Activated naive CD4-positive, alpha-beta T cell (primary cell): ENCODE measurements at places on chromosomes 16 and 17.

DNA sequence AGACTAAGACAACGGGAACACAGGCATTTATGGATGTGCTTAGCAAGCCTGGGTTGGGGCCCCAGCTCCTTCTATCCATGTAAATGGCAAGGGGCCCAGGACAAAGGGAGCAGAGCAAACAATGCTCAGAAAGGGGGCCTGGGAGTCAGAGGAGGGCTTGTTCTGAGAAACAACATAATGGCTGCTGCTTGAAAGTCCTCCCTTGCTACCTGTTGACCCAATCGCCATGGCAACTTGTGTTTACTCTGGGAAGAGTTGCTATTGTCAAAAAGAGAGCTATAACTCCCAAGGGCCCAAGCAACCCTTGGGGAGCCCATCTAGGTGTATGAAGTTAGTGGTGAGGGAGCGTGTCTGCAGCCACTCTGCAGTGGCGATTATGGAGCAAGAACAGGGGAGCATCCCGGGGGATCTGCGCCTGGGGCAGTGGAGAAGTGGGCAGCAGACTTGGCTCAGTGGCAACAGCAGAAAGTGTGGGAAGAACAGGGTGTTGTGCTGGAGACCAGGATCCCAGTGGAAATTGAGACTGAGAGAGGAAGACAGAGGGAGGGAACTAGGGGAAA is 118.7 kb upstream of the NLRP1 start:
- no peak for DNase-seq

- DNase-seq, result no peak
These were observed 104.0 kb upstream of the CDH5 start for GRCh38 chr16:66262253-66263167.

DNA sequence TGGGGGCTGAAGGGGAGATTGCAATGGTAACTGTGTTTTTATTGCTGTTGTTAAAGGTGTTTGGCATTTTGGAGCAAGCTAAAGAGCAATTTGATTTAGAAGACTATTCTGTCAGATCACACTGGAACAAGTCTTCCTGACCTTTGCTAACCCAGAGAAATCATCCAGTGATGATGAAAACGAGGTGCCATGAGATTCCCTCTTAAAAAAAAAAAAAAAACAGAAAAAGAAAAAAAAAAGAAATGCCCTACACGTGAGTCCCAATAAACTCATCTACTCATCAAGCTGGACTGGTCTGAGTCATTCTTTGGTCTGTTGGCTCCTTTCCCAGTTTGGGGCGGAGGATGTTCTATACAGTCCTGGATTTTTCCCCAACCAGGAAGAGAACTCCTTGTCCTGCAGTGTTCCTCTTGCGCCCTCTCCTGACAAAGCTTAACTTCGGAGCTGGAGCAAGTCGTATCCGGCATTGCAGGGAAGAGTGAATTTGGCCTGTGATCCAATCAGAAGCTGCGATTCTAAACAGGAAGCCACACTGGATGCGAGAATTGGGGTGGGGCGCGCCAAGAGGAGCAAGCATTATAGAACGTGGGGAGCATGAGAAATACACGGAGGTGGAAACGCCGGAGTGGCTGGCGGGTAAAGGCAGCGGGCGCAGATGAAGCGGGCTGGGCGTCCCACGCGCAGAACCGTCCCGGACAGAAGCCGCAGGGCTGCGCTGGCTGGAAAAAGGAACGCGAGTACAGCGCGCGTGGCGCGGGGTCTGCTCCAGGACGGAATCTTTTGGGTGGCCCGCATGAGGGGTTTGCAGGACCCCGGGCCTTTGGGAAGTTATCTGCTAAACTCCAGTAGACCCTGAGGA is 22.4 kb upstream of the CRYM start:
- DNase-seq, result no peak

DNA sequence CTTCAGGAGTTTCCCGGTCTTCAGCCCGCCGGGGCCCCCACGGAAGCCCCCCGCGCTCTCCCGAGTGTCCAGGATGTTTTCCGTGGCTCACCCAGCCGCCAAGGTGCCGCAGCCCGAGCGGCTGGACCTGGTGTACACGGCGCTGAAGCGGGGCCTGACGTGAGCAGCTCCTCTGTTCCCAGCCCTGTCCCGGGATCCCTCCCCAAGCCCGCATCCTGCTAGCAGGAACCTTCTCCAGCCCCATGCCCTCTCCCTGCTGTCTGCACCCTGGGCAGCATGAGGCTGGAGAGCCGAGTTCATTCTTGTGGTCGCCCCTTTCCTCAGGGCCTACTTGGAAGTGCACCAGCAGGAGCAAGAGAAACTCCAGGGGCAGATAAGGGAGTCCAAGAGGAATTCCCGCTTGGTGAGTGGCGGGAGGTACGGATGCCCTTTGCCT is 10.1 kb downstream of the RIPOR1 start:
- DNase-seq, result no peak
